ENCODE measurements at places on chromosomes 2 and 18. TPM values are rescaled to one million over a fixed set of nuclear protein-coding genes. Genes with fewer than 3 reads are reported as not detected.

Gene EFEMP1
- 11.2 TPM for total RNA-seq

- DNase-seq: no peak
Observed at GRCh38 chr2:128197059-128197458, 106.1 kb downstream of the UGGT1 start.

DNA sequence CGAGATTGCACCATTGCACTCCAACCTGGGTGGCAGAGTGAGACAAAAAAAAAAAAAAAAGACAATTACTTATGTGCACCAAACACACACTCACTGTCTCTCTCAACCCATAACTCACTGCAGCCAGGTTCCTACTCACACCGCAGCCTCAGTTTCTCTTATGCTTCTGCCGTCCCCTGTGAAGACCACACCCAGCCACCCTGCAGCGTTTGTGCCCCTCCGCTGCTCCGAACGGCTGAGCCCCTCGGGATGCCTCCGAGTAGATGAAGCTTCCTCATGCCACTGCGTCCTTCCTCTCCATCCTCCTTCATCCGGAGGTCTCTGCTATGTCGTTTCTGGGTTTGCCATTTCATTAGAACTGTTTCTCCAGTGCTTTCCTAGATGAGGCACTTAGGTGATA is 160.1 kb downstream of the TWIST2 start:
- no peak for DNase-seq

GRCh38 chr2:177245010-177245422 is 19.5 kb downstream of the NFE2L2 start:
- DNase-seq: no peak

Gene CTDP1
- total RNA-seq: 15.6 TPM

GRCh38 chr18:35061804-35062203 is 20.6 kb downstream of the MAPRE2 start:
- DNase-seq: no peak

- DNase-seq: no peak
Observed at GRCh38 chr2:152499331-152499816, 164.4 kb downstream of the FMNL2 start.

- DNase-seq: no peak
Observed at GRCh38 chr2:43943323-43943722, 52.5 kb downstream of the LRPPRC start.

Gene CARF
- 3.5 TPM for total RNA-seq

DNA sequence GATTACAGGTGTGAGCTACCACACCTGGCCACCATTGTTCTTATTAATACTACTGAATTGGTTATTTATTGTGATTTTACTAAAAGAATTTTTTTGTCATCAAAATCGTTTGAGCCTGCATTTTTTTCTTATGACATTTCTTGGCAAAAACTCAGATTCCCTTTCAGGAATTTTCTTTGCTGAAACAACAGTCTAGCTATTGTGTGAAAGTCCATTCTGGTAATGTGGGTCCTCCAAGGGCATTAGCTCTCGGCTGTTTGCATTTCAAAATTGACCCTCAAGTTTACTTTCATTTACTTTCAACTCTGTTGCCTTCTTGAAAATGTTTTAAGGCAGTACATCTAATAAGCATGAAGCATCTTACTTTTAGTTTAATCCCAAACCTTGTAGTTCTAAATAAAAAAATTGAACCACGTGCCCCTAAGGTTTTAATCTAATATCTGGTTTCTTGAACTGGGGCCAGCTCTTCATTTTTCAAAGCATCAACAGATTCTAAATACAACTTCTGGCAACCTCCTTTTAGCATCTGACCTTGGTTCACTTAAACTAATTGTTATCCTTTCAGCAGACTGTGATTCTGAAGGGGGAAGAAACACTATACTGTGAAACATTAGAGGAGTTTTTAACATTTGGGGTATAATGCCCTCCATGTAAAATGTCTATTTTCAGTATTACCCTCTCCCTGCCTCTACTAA is 325.2 kb upstream of the RAB12 start:
- no peak for DNase-seq

Gene CCDC68
- 0.11 TPM for total RNA-seq

- no peak for DNase-seq
Observed at GRCh38 chr18:6055711-6056110, 160.4 kb upstream of the TMEM200C start.

- no peak for DNase-seq
Observed at GRCh38 chr2:240433973-240434727, 1.3 kb upstream of the GPC1 start.

Gene ARHGAP25
- 7.4 TPM for total RNA-seq

Gene PRSS56
- total RNA-seq: not detected

GRCh38 chr2:216015722-216016464 is 2.5 kb upstream of the MREG start:
- DNase-seq: no peak

Gene FAM210A
- total RNA-seq: 14.7 TPM

GRCh38 chr2:102154364-102154763 is 11.8 kb downstream of the IL1R1 start:
- no peak for DNase-seq

- peak; percentile 17 for DNase-seq
Observed at GRCh38 chr2:113175042-113175628, 1.4 kb downstream of the PSD4 start.

Gene PLEKHH2
- 1.7 TPM for total RNA-seq

- no peak for DNase-seq
Observed at GRCh38 chr2:240960309-240960970, 38.0 kb upstream of the SNED1 start.

DNA sequence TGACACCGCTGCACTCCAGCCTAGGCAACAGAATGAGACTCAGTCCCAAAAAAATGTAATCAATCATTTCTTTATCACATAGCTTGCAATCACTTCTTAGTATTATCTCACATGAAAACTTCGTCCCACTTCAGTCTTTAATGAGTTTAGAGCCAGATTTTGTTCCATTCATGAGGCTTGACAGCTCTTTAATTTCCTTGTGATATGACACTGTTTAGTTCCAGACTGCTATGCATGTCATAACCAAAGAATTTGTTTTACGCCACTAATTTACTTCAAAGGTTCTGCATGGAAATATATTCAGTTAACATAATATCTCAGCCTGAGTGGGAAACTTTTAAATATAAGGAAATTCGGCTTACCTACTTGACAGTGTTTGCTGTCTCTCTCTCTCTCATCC is 113.1 kb downstream of the ZNF532 start:
- no peak for DNase-seq

DNA sequence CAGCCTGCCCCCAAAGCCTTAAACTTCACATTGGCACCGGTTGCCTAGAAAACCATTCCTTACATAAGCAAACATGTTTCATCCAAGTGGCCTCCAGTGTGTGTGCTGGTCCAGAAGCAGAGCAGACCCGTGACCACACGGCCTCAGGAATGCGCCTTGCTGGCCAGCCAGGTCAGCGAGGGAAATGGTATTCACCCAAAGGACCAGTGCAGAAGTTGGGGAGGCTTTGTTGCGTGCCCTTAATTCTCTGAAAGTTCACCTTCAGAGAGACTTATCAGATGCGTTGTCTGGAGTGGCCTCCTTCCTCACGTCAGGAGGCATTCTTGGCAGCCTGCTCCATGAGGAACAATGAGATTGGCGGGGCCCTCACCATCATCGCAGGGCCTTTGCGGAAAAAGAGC is 25.9 kb downstream of the NRP2 start:
- DNase-seq: no peak

DNA sequence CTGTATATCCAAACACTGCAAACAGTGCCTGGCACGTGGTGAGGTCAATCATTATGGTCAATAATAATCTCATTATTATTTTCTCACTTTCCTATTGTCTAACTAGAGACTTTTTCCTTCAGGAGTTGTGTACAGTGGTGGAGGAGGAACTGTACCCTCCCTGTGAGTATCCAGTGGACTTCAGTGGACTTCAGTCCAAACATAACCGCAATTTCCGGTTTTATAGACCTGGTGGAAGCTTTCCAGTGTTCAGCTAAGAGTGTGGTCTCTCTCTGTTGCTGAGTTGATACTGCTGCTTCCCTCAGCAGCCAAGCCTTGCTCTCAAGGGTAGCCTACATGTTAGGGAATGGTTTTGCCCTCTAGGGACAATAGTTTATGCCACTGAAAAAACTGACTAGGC is 447.1 kb downstream of the TMEM182 start:
- no peak for DNase-seq

Gene CPO
- total RNA-seq: not detected

GRCh38 chr2:47601568-47601967 is 181.4 kb upstream of the MSH6 start:
- DNase-seq: no peak

Gene RTN4
- 136 TPM for total RNA-seq

DNA sequence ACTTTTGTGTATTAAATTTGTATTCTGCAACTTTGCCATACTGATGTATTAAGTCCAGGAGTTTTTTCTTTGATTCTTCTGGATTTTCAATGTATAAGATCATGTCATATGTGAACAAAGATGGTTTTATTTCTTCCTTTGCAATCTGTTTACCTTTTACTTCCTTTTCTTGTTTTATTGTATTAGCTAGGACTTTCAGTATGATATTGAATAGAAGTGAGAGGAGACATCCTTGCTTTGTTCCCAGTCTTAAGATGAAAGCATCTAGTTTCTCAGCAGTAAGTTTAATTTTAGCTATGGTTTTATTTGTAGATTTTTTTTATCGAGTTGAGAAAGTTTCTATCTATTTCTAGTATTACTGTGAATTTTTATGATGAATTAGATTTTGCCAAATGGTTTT is 25.5 kb downstream of the VRK2 start:
- no peak for DNase-seq
